Suppressor macrophage (primary cell): ENCODE measurements at places on chromosomes 13 and 19.
A peak's percentile ranks its signal among the peaks of the same experiment; 100 is the strongest.

- DNase-seq: no peak
Measured at GRCh38 chr13:40127476-40127875, 472.0 kb downstream of the COG6 start.

- no peak for DNase-seq
Measured at GRCh38 chr13:70729369-70729768, 621.1 kb upstream of the KLHL1 start.

GRCh38 chr13:84098273-84098672, 216.0 kb upstream of the SLITRK1 start:
- DNase-seq: no peak

- no peak for DNase-seq
Measured at GRCh38 chr19:3538258-3538929, 580 bp upstream of the TEKTIP1 start.

DNA sequence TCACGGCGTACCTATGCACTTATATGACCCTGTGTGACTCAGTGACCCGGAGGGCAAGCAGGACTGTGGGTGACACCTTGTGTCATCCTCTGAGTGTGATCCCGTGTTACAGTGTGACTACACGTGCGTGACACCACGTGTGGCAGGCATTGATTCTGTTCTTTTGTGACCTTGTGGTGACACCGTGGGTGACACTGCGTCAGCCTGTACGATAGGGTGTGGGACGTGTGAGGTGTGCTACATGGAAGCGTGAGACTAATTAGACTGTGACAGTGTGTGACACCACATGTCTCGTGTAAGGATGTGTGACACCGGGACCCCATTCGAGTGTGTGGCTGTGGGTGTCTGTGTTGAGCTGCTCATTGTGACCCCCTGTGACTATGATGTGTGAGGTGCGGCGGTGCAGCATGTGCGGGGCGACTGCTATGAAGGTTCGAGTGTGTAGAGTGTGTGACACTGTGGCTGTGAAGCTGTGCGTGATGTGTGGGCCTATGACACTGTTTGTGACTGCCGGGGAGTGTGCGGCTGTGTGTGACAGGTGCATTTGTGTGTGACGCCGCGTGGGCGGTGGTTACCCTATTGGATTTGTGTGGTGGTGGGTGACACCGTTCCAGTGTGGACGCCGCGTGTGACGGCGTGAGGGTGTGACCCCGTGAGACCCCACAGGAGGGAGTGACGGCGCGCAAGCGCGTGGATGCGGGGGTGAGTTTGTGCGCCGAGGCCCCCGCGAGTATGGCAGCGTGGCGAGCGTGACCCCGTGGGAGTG, 399 bp upstream of the SPTBN4 start:
- DNase-seq: peak; percentile 85

DNA sequence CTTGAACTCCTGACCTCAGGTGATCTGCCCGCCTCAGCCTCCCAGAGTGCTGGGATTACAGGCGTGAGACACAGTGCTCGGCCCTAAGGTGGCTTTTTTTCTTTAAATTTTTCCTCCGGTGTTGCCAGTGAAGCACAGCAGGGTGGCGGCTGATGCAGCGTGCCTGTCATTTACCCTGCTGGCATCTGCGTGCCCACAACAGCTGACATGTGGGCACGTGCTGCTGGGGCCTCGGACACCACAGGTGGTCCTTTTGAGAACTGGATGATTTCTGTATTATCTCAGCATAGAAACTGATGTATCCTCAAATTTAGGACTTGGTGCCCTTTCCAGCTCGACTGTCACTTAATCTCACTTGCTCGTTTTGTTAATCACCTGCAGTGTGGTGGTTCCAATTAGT, 31.2 kb upstream of the TEX29 start:
- DNase-seq: no peak

GRCh38 chr13:39345982-39346381, 257.0 kb downstream of the LHFPL6 start:
- no peak for DNase-seq

- no peak for DNase-seq
Measured at GRCh38 chr19:16861011-16861410, 27.8 kb upstream of the F2RL3 start.

- DNase-seq: no peak
Measured at GRCh38 chr19:29505097-29505824, 20.5 kb upstream of the VSTM2B start.

DNA sequence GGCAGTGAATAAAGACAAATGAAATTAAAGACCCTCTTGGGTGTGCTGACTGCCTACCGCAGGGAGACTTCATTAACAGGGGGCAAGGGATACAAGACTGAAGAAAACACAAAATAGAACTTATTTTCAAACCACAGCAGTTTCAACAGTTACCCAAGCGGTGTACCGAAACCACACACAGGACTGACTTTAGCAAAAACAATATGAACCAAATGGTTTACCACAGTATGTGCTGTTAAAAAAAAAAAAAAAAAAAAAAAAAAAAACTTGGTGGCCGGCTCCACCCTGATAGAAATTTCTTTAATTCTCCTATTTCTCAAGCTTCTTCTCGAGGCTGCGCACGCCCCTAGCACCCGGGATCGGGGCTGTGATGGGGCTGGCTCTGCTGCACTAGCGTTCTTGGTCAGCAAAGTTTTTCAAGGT, 42.6 kb downstream of the KLF2 start:
- DNase-seq: no peak

- no peak for DNase-seq
Measured at GRCh38 chr19:18894254-18895037, 1.5 kb downstream of the CERS1 start.

DNA sequence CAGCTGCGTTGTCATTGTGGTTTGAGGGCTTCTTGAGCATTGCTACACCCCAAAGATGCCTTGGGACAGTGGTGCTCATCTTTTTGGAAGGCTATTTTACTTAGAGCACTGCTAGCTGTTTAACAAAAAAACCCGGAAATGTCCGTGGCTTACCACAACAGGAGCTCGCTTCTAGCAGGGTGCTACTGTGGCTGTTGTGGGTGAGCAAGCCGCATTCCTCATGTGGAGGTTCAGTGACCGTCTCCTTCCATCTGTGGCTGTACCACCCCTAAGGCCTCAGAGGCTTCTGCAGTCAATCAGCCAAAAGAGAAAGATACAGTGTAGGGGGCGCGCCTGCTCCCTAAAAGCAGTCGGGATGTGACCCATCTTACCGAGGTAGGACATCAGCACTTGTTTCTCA, 1004.2 kb downstream of the UQCRFS1 start:
- DNase-seq: no peak

DNA sequence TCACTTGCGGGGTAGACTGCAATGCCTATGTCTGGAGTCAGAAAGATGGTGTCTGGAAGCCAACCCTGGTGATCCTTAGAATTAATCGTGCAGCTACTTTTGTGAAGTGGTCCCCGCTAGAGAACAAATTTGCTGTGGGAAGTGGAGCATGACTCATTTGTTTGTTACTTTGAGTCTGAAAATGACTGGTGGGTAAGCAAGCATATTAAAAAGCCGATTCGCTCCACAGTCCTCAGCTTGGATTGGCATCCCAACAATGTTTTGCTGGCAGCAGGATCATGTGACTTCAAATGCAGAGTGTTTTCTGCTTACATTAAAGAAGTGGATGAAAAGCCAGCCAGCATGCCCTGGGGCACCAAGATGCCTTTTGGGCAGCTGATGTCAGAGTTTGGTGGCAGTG, 9.5 kb upstream of the ERVV-1 start:
- no peak for DNase-seq

DNA sequence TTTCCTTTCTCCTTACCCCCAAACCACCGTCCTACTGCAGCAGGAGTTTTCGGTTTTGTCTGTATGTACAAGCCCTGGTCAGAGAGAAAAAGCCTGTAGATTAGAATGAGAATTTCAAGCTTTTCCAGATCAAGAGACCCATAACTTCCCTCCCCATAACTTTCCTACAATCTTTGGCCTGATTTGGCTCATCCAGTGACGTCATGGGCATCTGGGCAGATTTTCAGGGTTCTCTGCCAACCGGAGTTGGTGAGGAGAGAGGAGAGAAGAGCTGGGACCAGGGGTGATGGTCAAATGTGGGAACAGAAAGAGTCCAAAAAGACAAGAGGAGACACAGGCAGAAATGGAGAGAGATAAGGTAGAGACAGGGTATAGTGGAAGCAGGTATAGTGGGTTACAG, 10.5 kb downstream of the IZUMO2 start:
- DNase-seq: no peak

DNA sequence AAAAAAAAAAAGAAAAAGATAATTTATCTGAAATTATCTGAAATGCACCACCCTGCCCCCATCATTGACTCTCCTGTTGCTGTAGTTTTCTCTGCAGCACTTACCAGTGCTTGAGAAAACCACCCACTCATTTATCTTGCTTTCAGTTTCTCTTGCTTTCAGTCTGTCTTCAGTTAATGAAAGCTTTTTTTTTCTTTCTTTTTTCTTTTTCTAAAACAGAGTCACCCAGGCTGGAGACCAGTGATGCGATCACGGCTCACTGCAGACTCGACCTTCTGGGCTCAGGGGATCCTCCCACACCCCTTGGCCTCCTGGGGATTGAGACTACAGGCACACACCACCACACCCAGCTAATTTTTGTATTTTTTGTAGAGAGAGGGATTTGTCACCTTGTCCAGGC, 4.3 kb upstream of the ACP5 start:
- DNase-seq: peak; percentile 72

- peak; percentile 66 for DNase-seq
Measured at GRCh38 chr19:40155749-40156265, 35.4 kb upstream of the MAP3K10 start.

GRCh38 chr13:109665240-109665639, 121.1 kb downstream of the IRS2 start:
- no peak for DNase-seq

- DNase-seq: no peak
Measured at GRCh38 chr13:33018886-33019285, 2.7 kb downstream of the KL start.

DNA sequence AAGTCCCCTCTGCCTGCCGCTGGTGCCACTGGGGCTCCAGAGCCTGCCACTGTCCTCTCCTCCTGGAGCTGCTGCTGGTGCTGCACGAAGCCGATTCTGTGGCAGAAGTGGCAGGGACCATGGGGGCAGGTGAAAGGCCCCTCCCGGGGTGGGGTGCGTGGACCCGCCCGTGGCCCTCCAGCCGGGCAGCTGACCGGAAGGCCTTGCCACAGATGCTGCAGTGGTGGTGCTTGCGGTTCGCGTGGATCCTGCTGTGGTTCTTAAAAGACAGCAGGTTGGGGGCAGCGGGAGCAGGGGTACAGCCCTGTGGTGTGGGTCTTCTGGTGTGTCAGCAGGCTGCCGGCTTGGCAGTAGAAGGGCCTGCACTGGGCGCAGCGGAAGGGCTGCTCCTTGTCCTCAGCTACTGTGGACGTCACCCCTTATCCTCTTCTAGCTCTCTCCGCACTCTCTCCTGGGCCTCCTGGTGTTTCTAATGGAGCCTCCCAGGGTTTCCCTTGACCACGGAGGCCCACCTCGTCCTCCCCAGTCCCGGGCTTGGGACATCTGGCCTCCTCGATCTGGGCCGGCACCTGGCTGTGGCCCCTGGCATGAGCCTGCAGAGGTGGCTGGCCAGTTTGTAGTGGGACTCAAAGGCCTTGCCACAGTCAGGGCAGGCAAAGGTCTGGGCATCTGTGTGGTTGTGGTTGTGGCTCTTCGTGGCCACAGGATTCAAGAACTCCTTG, 380.4 kb downstream of the OLFM4 start:
- DNase-seq: no peak

DNA sequence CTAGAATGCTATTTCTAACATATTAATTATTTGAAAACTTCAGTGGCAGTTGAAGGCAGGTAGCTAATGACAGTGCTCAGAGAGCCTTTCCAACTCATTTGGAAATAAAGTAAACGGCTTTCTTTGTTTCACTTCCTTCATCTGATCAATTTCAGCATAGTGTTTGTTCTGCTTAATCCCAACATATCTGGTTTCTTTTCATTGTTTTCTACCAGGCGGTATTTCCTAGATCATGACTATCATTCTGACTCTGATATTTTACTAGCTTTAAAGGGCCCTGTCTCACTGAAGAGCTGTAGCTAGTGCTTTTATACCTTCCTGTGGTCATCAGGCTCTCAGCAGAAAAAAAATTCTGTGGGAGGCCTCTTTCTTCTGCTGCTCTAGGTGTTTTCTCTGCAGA, 178.6 kb downstream of the RBM26 start:
- no peak for DNase-seq

DNA sequence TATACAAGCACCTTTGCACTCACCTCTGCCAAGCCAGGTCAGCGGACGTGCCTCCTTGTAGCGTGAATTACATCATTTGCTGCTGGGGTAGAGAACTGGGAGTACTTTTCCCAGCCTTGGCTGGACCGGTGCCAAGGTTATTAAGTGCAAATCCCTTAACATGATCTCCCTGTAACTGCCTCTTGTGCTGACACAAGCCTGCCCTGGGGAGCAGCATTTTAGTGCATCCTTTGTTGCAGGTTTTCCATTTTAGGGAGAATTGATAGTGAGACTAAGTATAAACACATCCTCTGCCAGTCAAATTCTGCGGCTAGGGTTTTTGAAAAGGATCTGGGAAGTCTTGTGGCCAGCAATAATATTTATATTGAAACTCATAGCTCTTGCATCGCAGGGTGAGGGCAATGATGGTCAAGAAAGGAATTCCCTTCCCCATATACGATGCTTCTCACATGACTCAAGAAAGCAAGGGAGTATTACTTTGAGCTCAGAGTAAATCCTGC, 32.7 kb upstream of the DCLK1 start:
- no peak for DNase-seq

DNA sequence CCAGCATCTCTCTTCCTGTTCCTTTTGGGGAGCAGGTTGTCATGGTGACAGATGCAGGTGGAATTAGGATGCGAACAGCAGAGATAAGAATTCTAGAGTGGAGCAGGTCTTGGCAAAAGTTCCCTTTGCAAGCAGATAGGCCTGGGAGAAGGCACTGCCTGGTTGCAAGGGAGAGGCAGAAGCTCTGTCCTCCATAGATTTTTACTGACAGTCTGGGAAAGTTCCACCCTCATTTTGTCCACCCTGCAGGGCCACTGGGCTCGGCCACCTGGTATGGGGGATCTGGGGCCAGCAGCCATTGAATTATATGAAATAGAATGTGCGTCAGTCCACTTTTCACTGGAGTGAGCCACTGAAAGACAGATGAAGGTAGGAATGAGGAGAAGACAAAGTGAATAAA, 141.7 kb downstream of the IER2 start:
- no peak for DNase-seq

DNA sequence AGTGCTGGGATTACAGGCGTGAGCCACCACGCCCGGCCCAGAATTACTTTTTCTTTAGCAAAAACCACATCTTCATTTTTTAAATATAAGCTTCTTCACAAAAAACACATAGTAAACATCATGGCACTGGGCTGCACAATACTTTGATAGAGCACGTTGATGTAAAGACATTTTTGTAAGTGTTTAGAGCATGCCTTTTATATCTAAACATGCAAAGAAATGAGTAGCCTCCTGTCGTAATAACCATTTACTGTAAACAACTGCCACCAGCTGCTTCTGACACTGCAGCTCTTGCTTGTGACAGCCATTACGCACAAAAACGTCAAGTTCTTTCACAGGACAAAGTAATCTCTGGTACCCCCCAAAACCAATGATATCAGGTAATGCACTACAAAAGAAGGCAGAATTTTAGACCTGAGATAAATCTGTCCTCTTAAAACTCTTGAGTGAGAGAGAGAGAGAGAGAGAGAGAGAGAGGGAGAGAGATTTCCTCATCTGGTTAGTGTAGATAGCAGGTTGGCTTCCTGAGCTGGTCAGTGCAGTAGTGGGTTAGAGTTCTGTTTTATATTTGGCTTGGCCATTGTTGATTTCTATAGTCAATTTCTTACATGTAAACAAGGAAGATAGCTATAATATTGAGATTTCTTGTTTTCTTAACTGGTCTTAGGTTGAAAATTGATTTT, 6.7 kb upstream of the ZNF548 start:
- DNase-seq: no peak
